Caudate nucleus (tissue), 63 donors: ENCODE measurements at places on chromosomes 12 and 14.

DNA sequence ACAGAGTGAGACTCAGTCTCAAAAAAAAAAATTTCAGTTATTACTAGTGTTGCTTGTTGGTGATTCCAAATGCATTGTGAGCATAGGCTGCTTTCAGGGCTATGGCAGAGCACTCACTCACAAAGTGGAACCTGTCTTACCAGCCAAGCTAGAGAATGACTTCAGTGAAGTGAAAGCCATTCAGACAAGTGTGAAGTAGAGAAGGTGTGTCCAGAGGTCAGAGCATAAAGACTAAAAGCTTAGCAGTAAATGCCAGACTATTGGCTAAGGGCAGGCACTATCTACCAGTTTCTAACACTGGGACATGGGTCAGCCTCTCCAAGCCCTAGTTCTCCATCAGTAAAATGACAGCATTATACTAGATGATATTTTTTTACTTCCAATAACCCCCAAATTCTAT lies 12.7 kb downstream of the PPP1R36 start:
- no peak for DNase-seq

DNA sequence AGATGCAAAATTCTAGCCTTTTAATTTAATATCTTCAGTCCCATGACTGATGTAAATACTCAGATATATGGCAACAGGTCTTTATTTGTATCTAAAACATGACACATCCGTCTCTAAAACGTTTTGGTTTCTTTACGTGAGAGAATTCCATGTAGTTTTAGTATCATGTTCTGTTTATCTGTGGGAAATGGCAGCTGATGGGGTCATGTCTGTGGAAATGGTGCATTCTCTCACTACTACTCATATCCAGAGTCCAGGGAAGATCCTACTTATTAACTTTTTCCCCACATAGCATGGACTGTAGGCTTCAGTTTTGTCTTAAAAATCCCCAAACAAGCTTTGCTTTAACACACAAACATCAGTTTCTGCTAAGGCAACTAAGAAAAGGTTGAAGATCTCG lies 53.8 kb downstream of the SPTLC2 start:
- DNase-seq, result no peak

DNA sequence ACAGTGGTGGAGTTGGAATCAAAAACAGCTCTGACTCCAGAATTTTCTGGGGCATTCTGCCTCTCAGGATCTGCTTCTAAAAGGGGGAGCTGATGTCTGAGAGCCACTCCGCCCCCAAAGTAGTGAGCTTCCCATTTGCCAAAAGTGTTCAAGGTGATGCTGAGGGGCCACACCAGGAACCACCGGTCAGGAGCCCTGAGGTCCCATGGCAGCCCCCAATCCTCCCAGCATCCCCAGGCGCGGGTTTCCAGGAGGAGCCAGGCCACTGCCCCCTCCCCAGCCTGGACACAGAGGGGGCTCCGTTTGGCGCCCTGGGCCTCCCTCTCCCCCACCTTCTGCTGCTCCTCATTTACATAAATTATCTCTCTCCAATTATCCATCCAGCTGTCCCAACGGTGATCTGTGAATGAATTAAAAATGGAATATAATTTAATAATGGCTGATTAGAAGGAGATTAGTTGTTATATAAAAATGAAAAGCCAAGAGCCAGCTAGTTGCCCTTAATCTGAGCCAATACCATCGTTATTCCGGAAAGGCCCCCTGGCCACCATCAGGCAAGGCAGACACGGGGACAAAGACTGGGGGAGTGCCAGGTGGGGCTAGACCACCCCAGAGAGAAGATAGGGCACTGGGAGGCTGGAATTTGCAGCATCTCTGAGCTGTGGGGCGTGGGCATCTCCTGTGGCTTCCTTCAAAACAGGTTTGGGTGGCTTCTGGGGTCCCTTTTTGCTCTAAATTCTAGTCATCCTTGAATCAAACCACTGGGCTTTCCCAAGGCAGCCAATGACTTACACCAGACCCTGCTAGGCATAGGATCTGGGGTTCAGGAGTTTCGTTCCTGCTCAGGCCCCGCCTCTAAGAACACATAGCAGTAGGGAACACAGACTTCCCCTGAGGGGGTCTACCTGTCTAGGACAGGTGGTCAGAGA lies 19.7 kb upstream of the VSX2 start:
- DNase-seq, result no peak

GRCh38 chr12:86729739-86730138 lies 473.5 kb upstream of the MGAT4C start:
- no peak for DNase-seq

GRCh38 chr14:82029038-82029437 lies 495.4 kb upstream of the SEL1L start:
- DNase-seq, result peak; percentile 5

GRCh38 chr12:94285943-94286582 lies 137.7 kb downstream of the PLXNC1 start:
- DNase-seq, result no peak

- DNase-seq, result no peak
Observed at GRCh38 chr12:38664661-38665269, 240.6 kb downstream of the CPNE8 start.

GRCh38 chr14:55117803-55118441 lies 11.1 kb upstream of the LGALS3 start:
- no peak for DNase-seq

DNA sequence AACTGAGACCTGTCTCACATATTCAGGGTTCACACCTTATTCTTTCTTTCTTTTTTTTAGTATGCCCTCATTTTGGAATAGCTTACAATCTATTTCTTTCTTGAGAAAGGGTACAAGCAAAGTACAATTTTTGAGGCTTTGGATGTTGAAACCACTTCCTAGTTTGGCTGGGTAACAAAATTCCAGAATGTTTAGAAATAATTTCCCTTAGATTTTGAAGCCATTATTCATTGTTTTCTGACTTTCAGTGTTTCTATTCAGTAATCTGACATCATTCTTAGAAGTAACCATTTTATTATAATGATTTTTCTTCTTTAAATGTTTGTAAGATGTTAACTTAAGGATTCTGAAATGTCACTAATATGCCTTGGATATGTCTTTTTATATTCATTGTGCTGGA lies 28.2 kb downstream of the ST8SIA1 start:
- no peak for DNase-seq
